ENCODE measurements at places on chromosomes 6 and 20.

DNA sequence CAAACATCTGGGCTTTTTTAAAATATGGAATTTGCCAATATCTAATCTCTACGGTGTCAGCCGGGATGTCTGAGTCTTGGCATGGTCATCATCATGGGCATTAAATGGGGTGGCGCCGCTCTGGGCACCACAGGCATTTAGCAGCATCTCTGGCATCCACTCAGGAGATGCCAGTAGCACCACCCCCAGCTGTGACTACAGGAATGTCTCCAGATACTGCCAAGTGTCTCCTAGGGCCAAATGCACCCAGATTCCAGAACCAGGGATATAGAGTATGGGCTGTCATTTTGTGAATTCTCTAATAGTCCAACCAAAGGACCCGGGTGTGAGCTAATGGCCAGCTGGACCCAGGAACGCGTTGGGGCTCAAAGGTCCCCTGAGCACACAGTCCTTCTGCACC lies 361.0 kb downstream of the TAF4 start:
- no peak for DNase-seq

- no peak for DNase-seq
Measured at GRCh38 chr6:52399511-52400312, 20.4 kb upstream of the EFHC1 start.

DNA sequence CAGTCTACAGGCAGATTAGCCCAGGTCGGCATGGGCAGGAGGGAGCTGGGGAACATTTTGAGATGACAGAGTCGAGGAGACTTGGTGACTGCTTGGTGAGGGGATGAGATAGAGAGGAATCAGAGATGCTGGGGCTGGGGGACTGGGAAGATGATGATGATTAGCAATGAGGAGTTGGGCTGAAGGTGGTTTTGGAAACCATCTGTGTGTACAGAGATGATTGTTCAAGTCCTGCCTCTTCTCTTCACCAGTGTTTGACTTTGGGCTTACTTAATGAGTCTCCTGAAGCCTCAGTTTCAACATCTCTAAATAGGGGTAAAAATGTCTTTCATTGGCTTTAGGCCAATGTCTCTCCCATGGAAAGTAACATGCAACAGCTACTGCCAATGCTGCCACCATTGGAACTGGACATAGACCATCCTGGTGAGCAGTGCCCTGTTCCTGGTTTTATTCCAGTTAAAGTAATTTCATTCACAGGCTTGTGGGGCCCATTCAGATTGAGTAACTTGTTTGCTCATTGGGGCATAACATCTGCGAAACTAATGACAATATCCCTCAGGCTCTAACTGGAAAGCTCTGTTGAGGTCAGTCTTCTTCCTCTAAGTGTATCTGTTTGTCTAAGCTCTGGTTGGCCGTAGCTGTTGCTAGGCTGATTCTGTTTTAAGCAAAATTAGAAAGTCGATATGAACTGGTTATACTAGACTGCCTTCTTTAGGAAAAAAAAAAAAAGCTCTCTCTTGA lies 99.1 kb downstream of the ARMC2 start:
- DNase-seq: no peak

DNA sequence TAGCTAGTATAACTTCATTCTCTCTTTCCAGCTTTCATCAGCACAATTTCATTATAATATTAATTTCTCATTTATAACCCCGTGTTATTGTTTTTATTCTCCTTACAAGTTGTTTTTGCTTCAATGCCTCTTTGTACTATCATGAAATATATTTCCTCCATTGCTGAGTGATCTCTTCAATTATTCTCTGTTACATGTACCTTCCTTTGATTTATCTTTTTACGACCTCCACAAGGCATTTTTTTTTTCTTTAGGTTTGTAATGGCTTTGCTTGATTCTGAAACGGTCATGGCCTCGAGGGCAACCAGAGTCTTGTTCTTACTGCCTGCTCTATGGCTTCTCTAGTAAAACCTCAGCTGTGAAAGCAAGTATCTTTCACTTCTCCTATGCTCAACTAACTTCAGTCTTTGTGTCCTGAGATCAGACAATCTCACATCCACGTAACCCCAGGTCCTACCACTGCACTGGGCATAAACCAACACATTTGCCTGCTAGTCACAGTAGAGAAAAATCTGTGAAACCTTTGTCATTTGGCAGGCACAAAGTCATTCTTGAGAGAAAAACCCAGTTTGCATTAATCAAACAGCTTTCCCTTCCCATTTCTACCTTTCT lies 119.9 kb downstream of the UST start:
- no peak for DNase-seq

DNA sequence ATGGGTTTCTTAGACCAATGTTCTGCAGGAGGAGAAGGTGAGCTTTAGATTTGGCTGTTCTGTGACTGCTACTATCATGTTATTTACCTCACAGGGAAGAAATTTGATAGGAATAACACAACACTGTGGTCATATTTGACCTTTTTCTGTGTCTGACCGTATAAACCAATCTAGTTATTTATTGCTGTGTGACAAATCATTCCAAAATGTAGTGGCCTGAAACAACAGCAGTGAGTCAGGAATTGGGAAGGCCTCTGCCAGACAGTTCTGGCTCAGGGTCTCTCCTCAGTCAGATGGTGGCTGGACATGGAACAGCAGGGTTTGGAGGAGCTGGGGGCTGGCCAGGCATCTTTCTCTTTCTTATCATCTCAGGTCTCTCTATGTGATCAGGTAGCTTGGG lies 33.0 kb downstream of the RIPOR2 start:
- no peak for DNase-seq

All from stimulated activated CD8-positive, alpha-beta memory T cell treated with anti-CD3 and anti-CD28 coated beads, Interleukin-4, amount 100 ng/mL, for 24 hours (primary cell).